Activated CD4-positive, alpha-beta T cell treated with anti-CD3 and anti-CD28 coated beads for 4 hours (primary cell): ENCODE measurements at places on chromosomes 6 and 20.

- no peak for DNase-seq
Observed at GRCh38 chr6:154359161-154359574, 2.6 kb upstream of the IPCEF1 start.

DNA sequence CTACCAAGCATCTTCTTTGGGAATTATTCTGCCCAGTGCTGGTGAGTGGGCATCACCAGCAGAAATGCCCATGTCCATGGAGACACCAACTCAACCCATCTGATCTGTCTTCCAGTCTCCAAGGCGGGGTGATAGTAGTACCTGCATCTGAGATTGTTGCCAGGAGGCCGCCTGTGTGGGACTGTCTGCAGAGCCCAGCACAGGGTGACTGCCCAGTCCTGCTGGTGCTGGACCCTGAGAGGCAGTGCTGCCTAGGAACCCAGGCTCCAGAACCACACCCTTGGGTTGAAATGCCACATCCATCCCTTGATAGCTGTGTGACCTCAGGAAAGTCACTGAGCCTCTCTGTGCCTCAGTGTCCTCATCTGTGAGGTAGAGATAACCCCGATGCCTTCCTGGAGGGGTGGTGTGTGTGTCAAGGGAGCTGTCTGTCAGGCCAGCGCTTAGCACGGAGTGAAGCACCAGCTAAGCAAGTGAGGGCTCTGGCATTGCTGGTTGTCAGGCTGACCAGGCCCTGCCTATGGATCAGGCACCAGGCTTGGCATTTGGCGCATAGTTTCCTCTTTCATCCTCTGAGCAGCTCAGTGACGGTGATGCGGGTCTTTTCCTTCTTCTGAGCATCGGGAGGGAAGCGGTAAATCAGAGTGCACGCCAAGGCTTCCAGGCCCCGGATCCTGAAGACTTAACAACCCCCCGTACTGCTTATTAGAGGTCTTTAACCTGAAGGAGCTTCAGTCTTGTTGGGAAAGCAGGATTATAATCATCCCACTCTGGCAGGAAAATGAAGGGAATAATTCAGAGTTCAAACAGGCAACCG lies 268.2 kb downstream of the CDH4 start:
- no peak for DNase-seq

GRCh38 chr6:85585741-85586140 lies 7.9 kb downstream of the SNX14 start:
- DNase-seq = no peak

GRCh38 chr20:50670126-50670862 lies 21.0 kb downstream of the RIPOR3 start:
- no peak for DNase-seq

GRCh38 chr20:32357375-32357868 lies 709 bp upstream of the ASXL1 start:
- no peak for DNase-seq

- DNase-seq = no peak
Observed at GRCh38 chr6:5471637-5472398, 210.5 kb downstream of the FARS2 start.

GRCh38 chr20:58894652-58895447 lies 42.3 kb downstream of the GNAS start:
- DNase-seq = no peak
